Stimulated activated CD4-positive, alpha-beta T cell treated with anti-CD3 and anti-CD28 coated beads, Interleukin-12 subunit alpha, Interleukin-12 subunit beta, amount 100 ng/mL, for 48 hours (primary cell): ENCODE measurements at places on chromosomes 11 and 22.

GRCh38 chr11:35620795-35621194, 2.5 kb downstream of the FJX1 start:
- no peak for DNase-seq

- no peak for DNase-seq
Observed at GRCh38 chr11:16669799-16670415, 68.5 kb upstream of the C11orf58 start.

- no peak for DNase-seq
Observed at GRCh38 chr22:46844606-46845210, 82.3 kb downstream of the TBC1D22A start.

DNA sequence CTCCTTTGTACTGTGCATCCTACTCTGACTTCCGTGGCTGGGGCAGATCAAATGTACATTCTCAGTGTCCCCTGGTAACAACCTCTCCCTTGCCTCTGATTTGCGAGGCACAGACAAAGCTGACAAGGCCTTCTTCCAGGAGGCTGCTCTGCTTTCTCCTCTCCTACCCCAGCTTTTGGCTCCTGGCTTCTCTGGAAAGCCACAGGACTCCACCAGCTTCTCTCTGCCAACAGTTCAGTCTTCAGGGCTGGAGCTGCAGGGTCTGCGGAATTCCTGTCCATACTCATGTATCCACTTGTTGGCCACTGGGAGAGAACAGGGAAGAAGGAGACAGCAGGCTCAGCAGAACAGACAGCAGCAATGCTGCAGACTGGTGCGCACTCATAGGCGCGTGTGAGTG, 44.4 kb downstream of the P4HA3 start:
- no peak for DNase-seq

GRCh38 chr22:29388759-29389090, 355 bp upstream of the AP1B1 start:
- no peak for DNase-seq

DNA sequence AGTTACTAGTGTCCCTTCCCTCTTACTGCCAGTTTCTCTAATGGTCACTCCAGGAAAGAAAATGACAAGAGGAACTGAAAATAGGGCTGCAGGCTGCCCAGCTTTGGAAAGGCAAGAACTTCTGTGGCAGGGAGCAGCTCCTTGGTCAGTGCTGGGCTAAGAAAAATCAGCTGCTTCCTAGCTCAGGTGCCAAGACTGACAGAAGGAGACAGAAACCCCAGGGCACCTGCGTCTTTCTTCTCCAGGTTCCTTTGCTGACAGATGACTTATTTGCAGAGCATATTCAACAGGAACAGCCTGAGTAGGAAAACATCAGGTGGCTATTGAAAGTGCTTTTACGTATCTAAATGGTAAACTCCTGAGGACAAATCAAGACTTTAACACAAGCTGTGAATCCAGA, 25.4 kb downstream of the MAML2 start:
- DNase-seq = no peak
